Fibroblast of lung (primary cell): ENCODE measurements at places on chromosomes 1 and 21. TPM values are rescaled to one million over a fixed set of nuclear protein-coding genes. Genes with fewer than 3 reads are reported as not detected.
A peak's percentile ranks its signal among the peaks of the same experiment; 100 is the strongest.

GRCh38 chr1:4847711-4848110, 193.3 kb downstream of the AJAP1 start:
- no peak overlapping the region for H3K4me3 ChIP-seq
- no peak overlapping the region for H3K27ac ChIP-seq
- no peaks in the 10 kb centered on the region for H3K4me1 ChIP-seq
- no peak for DNase-seq

- no peaks in the 10 kb centered on the region for H3K27me3 ChIP-seq
- peak; percentile 63 for DNase-seq
- H3K4me1 ChIP-seq, result no peaks in the 10 kb centered on the region
- no peak overlapping the region for H3K4me3 ChIP-seq
Observed at GRCh38 chr1:185566995-185567394, 167.2 kb upstream of the HMCN1 start.

GRCh38 chr21:44365967-44366585, 12.7 kb downstream of the TRPM2 start:
- no peak for DNase-seq
- H3K36me3 ChIP-seq, result no peaks in the 10 kb centered on the region
- H3K27ac ChIP-seq, result no peak overlapping the region
- no peaks in the 10 kb centered on the region for H3K4me1 ChIP-seq
- no peaks in the 10 kb centered on the region for H3K27me3 ChIP-seq

DNA sequence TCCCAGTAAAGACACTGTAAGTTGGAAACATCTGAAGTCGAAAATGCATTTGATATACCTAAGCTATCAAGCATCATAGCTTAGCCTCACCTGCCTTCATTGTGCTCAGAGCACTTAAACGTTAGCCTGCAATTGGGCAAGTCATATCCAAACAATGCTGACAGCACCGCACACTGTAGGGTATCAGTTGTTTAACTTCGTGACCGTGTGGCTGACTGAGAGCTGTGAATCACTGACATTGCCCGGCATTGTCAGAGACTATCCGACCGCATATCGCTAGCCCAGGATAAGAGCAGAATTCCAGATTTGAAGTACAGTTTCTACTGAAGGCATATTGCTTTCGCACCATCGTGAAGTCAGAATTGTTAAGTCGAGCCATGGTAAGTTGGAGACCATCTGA, 41.5 kb downstream of the GALNT2 start:
- H3K4me1 ChIP-seq, result peaks cover 45% of the 10 kb centered on the region
- no peaks in the 10 kb centered on the region for H3K36me3 ChIP-seq
- no peak overlapping the region for H3K4me3 ChIP-seq
- H3K27ac ChIP-seq, result no peak overlapping the region

DNA sequence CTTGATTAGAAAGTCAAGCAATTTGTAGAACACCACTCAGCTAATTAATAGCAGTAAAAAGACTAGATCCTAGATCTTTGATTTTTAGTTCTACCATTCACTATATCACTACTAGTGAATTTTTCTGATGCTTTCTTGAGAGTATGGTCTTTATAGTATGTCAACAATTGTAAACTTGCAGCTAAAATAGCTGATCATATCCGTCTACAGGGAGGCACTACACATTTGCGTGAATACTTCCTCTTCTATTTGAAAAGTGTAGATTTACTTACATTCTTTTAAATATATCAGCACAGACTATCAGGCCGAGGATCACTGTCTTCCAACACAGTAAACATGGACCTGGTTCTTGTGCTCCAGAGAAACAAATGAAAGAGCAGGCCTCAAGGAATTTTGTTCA, 18.6 kb upstream of the PTPRC start:
- no peak for DNase-seq
- H3K4me3 ChIP-seq, result no peak overlapping the region
- H3K27me3 ChIP-seq, result no peaks in the 10 kb centered on the region
- no peaks in the 10 kb centered on the region for H3K4me1 ChIP-seq
- no peaks in the 10 kb centered on the region for H3K36me3 ChIP-seq

The HMCN1 gene
- total RNA-seq, result 6.8 and 12.3 TPM in 2 replicates

The PRXL2B gene
- total RNA-seq, result 8.0 and 11.7 TPM in 2 replicates

The KPNA6 gene
- total RNA-seq, result 27.0 and 40.1 TPM in 2 replicates

The RBP7 gene
- not detected in 2 replicates for total RNA-seq

The ABCG1 gene
- under 0.01 and 0.77 TPM in 2 replicates for total RNA-seq
